Ureter (tissue), 1 donor: ENCODE measurements at places on chromosomes 7 and 10. TPM values are rescaled to one million over a fixed set of nuclear protein-coding genes. Genes with fewer than 3 reads are reported as not detected.

The SGCE gene
- total RNA-seq = 35.9 TPM

The GPR37 gene
- total RNA-seq = 1.6 TPM

The WASHC2C gene
- total RNA-seq = 39.7 TPM

The PRF1 gene
- 4.1 TPM for total RNA-seq

The MEOX2 gene
- total RNA-seq = 5.6 TPM

- DNase-seq = no peak
Observed at GRCh38 chr7:78543976-78544375, 745.4 kb downstream of the PHTF2 start.

DNA sequence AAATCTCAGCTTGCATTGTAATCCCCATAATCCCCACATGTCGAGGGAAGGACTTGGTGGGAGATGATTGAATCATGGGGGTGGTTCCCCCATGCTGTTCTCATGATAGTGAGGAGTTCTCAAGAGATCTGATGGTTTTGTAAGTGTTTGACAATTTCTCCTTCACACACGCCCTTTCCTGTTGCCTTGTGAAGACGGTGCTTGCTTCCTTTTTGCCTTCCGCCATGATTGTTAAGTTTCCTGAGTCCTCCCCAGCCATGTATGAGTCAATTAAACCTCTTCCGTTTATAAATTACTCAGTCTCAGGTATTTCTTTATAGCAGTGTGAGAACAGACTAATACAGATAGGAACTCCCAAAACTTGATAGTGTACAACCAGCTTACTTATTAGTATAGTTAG is 98.6 kb downstream of the CREM start:
- no peak for DNase-seq

DNA sequence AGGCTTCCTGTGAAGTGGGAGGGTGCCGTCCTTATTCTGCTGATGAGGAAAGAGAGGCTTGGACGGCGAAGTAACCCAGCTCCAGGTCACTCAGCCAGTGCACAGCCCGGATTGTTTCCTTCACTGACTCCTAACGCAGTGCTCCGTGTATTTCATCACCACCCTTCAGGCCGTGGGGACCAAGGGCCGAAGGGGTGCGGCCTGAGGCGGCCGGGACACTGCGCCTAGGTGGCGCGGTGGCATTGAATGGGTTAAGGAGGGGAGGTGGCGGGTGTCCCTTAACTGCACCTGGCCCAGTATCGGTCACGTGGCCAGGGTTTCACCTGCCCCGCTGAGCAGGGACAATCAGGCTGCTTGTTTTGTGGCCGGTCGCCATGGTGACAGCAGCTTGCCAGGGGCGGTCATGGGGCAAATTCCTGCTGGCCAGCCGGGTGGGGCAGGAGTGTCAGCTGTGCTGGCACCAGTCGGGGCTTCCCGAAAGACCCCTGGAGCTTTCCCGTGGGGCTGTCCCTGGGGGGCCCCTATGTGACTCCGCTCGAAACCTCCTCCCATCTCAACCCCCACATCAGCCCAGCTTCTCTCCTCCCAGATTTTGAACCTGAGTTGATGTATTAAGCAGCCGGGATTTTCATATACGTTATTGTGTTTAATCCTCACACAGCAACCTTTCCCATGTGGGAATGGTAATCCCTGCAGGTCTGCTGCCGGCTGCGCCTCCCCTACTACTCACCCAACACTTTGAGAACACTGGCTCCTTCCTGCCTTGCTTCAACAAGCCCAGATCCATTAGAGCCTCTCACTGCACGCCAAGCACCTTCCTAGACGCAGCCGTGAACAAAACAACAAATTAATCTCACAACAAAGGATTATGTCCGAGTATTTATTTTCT is 4.4 kb upstream of the ABHD11 start:
- peak; percentile 89 for DNase-seq

- DNase-seq = no peak
Observed at GRCh38 chr7:55129541-55130394, 111.0 kb downstream of the EGFR start.

DNA sequence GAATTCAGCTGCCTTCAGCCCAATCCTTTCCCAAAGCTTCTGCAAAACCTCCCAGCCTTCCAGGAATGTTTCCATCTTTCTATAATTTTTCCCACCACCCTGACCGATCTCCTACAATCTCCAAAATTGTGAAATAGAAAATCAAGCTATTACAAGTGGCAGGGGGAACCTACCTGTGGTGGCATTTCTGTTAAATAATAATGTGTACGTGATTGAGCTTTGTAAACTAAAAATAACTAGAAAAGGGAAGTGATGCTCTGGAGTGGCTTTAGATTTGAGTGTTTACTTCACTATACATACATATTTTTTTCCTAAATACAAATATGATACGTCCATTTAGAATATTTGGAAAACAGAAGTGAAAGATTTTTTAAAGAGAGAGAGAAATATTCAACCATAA is 593.6 kb downstream of the GRM8 start:
- no peak for DNase-seq

GRCh38 chr10:43124574-43125273 is 13.5 kb upstream of the CSGALNACT2 start:
- peak; percentile 41 for DNase-seq

DNA sequence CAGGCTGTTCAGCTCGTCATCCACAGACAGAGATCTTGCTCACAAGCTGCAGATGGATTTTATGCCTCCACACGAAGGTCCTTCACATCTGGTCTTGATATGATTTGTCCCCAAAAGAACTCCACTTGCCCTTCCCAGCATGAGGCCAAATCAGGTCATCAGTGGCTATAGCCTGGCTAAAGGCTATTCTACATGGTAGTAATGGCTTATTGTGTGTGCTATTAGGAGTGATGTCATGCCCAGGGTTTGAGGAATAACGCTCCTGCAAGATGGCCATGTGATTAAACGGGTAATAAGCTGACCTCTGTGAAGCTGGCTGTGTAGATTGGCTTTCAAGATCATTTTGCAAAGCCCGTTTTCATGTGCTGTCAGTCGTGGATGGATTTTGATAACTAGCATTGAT is 313.8 kb downstream of the FRMD4A start:
- no peak for DNase-seq

DNA sequence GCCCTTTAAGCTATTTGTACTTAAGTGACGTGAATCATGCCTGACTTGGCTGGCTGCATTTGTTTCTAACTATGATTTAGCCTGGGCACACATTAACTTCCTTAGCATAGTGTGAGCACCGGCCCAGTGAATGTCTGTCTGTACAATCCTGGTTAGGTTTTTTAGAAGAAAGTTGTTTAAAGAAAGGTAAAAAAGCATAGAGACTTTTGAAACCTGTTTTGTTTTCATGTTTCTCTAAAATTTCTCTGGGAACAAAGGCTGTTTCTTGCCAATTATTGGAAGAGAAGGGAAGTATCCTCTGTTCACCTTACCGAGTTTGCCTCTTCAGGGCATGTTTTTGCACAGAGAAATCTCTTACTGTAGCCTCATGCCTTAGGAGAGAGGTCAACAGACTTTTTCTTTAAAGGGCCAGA is 42.9 kb upstream of the MET start:
- DNase-seq = no peak

GRCh38 chr7:80480566-80480965 is 31.3 kb downstream of the GNAT3 start:
- no peak for DNase-seq

DNA sequence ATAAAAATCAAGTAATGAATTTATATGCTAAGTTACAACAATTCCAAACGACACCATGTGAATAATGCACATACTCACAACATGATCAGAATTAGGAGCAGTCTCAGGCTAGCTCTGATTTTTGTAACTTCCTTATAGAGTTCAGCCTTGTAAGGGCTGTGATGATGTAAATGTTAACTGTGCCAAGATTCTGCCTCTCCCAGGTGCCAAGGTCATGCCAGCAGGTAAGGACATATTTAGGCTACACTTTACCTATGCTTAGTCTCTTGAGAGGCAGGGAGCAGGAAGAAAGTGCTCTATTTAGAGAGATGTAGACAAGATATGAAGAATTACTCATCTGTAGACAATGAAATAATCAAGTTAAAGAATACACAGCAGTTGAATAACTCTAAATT is 53.6 kb upstream of the AGR3 start:
- DNase-seq = peak; percentile 52

GRCh38 chr10:114526126-114526503 is 121.8 kb upstream of the AFAP1L2 start:
- DNase-seq = no peak

DNA sequence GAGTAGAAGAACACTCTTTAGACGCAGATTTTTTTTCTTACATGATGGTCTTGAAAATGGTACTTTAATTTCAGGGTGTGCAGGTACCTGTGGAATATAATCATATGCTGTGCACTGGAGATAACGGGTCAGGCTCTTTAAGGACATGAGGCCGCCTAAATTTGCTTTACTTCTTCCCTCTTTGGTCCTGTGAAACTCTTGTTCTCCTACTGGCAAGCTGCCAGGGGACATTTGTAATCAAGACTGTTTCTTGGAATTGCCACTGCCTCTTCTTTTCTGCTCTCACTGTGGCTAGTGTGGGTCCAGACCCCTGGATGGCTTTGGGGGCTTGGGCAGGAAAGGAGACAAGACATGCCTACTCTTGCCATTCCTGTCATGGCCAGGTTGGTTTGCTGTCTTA is 146.0 kb downstream of the SND1 start:
- no peak for DNase-seq

DNA sequence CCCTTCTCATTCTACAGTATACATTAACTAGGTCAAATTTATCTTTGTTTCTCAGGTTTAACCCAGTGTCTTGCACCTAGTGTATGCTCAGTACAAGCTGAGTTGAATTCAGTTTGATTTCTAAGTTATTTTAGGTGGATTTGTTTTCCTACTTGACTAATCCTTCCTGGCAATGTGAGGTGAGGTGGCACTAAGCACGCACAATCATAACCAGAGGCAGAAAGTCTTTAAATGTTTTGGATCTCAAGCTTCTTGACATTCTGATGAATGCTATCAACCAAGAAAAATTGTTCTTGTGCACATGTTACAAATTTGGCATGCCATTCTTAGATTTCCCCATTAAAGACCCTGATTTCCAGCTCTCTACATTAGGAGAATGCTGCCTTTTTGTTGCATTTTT is 3.2 kb downstream of the BZW2 start:
- no peak for DNase-seq

- DNase-seq = no peak
Observed at GRCh38 chr7:116557066-116557585, 32.3 kb downstream of the CAV1 start.

GRCh38 chr10:73816917-73817729 is 5.7 kb upstream of the NDST2 start:
- no peak for DNase-seq

DNA sequence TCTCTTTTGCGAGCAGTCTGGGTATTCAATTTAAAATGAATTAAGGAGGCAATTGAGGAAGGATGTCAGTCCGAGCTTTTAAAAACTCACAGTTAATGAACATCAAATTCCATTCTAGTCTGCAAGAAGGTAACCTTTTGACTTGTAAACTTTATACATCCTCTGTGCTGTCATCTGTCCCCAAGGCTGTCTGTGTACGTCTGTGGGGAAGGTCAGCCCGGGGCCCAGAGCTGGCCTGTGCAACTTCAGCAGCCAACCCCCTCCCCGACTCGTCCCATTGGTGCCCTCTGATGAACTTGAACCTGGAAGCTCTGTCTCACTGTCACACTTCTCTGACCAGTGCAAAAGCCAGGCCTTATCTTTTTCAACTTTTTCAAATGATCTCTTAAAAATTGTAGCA is 80.3 kb downstream of the CCDC3 start:
- DNase-seq = no peak

DNA sequence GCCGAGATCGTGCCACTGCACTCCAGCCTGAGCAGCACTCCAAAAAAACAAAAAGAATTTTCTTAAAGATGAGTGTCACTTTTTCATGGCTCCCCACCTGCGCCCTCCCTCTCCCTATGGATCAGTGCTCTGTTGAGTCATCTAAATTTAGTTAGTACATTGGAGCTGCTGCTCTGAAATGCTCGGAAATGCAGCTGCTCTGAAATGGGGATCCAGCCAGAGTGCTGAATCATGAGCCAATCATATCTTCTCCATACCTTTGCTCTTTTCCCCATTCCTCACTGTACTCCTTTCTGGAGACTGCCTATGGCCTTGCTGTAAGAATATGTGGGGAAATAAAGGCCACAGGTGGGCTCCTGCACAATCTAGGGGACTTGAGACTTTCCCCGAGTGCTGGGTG is 188.8 kb downstream of the ZNF438 start:
- no peak for DNase-seq

DNA sequence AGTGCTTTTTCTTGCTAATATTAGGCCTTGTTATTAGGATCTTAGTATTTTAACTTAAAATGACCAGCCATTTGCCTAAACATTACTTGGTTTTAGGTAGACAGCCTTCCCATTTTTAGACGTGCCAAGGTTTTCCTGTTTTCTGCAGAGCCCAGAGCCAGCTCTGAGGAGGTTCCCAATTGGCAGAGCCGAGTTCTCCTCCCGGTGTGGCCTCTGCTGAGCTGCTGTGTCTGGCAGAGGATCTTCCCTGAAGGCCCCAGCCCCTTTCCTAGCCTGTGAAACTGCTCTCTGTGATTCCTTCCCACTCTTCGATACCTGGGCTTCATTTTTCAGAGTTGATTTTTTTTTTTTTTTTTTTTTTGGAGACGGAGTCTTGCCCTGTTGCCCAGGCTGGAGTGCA is 91.4 kb downstream of the EEPD1 start:
- no peak for DNase-seq

GRCh38 chr10:123134915-123135414 is 805 bp upstream of the HMX3 start:
- DNase-seq = no peak

GRCh38 chr10:133276435-133277201 is at the start of gene ADAM8:
Gene ADAM8 (minus strand): TSS chr10:133276868. CDS start chr10:133276817, 51 bp downstream.
- DNase-seq = no peak

DNA sequence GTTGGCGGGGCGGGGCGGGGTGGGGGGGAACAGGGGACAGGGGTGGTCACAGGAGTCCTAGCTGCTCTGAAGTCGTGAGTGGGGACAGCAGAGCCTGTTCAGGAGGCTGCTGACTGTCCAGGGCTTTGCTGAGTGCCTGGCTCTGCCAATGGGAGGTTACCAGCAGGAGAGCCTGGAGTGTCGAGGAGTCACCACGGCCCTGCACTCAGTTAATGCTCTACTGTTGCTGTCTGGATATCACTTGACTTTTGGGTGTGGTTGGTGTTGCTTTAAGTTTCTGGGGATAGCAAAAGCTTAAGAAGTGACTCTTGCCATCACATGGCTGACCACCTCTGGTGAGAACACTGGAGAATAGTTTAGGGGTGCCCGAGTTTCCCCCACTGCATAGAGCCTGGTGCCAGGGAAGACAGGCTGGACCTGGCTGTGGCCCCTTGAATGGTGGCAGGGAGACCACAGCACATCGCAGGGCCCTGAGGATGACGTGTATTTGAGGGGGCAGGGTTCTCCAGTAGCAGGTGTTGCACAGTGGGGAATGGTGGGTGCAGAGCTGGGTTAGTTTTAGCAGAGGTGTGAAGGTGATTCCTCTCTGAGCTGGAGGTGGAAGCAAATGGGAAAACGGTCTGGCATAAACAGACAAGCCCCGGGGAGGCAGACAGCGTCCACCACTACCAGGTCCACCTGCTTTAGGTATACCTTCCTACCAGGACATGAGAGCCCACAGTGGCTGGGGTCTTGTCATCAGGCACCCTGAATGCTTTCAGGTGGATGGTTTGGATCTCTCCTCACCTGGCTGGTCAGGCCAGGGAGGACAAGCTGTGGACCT is 54.2 kb upstream of the CAMK2B start:
- DNase-seq = no peak

GRCh38 chr7:38506756-38507155 is 124.4 kb downstream of the AMPH start:
- DNase-seq = no peak
